ENCODE measurements at places on chromosomes 1 and 21.

DNA sequence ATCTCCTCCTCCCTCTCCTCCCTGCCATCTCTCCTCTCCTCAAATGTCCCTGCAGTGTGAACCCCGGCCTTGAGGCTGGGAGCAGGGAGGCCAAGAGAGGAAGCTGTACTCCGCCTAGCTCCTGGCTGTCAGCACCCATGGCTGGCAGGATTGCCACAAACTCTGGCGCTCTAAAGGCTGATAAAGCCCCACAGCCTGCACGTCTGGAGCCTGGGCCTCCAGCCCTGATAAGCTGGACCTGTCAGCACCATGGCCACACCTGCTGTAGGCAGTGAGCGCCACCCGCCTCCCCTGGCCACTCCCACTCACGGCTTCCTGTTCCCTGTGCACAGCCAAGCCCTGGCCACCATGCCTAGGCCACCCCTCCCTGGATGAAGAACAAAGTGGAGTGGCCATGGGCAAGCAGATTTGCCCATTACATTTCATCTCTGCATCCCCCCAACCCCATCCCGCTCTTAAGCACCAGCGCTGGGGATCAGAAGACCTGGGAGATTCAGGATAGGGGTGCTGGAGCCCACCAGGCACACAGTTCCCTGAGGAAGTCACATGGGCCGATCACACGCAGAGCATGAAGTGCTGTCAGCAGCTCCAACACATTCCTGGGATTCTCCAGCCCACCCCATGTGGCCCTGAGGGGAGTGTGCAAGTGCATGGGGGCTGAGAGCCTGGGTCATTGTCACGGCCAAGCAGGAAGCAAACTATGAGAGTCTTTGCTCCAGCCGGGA is 24.2 kb upstream of the NPPB start:
- no peak for DNase-seq

GRCh38 chr1:201859424-201859823 is 29.3 kb upstream of the SHISA4 start:
- no peak for DNase-seq

DNA sequence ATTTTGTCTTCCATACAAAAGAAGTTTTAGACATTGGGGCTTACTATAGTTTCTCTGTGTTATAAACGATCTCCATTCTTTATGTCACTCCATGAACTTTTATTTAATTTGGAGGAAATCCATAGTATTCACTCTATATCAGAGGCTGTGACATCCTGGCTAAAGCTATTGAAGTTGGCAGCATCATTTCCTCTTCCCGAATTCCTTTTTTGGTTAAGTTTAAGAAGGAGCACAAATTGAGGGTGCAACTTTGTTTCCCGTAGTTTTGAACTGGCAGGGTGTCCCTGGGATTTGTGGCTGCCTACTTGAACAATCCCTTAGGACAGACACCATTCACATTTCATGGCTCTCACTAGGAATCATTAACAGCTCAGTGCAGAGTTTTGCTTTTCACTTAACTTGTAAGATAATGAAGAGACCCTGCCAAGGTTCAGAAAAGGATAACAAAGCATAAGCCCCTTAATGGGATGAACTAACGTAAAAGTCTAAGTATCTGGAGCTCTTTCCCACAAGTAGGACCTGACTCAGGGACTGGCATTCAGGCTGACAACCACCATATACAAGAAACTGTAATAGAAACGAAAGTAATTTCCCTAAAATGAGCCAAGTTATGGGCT is 13.9 kb downstream of the S1PR1 start:
- DNase-seq, result no peak

GRCh38 chr1:165375623-165376022 is 19.1 kb upstream of the LMX1A start:
- DNase-seq, result no peak

- peak; percentile 8 for DNase-seq
These were observed 241.0 kb downstream of the KCNJ6 start for GRCh38 chr21:37675202-37675801.

DNA sequence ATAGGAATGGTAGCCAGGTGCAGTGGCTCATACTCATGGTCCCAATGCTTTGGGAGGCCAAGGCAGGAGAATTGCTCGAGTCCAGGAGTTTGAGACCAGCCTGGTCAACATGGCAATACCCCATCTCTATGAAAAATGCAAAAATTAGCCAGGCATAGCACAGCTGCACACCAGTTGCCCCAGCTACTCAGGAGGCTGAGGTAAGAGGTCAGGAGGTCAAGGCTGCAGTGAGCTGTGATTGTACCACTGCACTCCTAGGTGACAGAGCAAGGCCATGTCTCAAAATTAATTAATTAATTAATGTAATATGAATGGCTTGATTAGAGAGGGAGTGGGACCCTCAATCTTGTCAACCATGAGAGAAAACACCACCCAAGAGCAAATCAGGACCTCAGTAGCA is 198.7 kb upstream of the DUSP10 start:
- DNase-seq, result no peak

DNA sequence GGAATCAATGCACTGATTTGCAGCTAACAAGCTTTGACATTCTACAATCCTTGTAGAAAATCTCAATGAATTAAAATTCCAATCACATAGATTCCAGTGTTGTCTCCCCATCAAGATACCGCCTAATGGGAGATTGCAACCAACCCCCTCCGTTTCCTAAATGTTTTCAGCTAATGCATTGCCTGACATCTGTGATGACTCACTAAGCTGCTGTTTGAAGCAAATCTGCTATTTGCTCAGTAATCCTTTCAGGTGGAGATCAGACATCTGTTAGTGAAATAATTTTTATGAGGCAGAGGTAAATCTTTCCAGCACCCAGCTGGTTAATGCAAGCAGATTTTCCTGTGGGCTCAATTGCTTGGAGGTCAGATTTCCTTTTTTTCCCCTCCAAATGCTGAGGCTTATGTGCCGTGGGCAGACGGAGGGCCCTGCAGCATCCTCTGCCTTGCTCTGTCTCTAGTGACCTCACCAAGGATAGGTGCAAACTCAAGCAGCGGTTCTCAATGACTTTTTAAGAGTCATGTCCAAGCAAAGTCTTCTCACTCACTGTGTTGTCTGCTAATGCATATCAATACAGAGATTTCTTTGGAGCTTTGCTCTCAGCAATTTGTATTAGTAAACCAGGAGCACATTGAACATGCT is 91.1 kb upstream of the RAB3GAP2 start:
- DNase-seq, result no peak

GRCh38 chr1:245177071-245177900 is 22.5 kb downstream of the KIF26B start:
- no peak for DNase-seq

- no peak for DNase-seq
These were observed 198.9 kb upstream of the UBE2U start for GRCh38 chr1:64004451-64005025.

GRCh38 chr1:60394436-60394835 is 320.9 kb upstream of the C1orf87 start:
- DNase-seq, result no peak

DNA sequence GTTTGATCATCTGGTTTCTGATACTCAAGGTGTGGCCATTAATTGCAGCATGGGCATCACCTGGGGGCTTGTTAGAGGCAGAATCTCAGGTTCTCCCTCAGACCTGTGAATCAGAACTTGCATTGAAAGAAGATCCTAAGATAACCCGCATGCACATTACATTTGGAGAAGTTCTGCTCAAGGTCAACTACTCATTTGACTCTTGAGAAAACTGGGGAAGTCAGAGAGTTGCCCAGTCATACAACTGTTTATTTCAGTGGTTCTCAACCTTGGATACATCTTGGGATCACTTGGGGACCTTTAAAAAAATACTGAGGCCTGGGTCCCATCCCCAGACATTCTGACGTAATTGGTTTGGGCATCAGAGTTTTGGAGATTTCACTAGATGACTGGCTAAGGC is 30.5 kb downstream of the CAMTA1 start:
- DNase-seq, result no peak

DNA sequence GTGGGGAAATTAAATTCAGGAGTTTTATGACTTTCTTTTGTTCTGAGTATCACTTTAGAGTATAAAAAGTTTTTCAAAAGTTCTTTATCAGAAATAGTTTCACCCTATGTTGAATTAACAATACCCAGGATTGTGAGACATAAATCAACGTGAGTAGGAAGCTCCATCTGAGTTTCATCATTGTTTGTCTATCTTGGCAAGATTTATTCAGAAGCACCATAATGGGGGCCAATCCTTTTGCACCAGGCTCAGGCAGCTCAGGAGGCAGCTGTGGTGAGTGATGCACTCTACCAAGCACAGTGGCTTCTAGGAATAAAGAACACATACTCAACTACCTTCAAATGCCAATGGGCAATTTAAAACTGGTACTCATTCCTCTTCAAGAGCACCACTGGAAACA is 12.0 kb downstream of the CREG1 start:
- DNase-seq, result no peak

DNA sequence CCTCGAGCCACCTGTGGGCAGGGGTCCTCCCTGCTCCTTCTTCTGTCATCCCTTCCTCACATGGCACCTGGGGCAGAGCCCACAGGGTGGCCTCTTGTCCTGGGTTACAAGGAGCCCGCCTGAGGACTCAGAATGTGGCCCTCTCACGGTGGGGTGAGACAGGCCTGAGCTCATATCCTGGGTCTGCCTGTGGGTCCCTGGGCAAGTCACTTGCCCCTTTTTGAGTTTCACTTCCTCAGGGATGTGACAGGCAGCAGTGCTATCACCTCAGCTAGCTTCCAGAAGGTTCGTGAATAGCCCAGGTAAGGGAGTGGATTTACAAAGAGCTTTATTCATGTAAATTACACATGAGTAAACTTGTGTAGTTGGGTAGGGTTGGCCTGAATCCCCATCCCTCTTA is 33.5 kb downstream of the HTR6 start:
- DNase-seq, result no peak

- no peak for DNase-seq
These were observed 15.6 kb downstream of the RASAL2 start for GRCh38 chr1:178109348-178110143.

DNA sequence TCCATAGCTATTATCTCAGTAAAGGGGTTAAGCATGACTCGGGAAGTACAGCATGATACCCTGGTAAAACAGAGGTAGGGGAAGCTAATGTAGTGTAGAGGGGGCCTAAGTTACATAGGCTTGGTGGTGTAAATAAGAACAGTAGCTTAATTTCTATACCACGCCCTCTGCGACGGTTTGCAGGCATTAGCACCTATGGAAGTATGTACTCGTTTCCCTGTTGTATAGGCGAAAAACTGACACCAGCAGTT is 470 bp upstream of the NAXE start:
- no peak for DNase-seq

DNA sequence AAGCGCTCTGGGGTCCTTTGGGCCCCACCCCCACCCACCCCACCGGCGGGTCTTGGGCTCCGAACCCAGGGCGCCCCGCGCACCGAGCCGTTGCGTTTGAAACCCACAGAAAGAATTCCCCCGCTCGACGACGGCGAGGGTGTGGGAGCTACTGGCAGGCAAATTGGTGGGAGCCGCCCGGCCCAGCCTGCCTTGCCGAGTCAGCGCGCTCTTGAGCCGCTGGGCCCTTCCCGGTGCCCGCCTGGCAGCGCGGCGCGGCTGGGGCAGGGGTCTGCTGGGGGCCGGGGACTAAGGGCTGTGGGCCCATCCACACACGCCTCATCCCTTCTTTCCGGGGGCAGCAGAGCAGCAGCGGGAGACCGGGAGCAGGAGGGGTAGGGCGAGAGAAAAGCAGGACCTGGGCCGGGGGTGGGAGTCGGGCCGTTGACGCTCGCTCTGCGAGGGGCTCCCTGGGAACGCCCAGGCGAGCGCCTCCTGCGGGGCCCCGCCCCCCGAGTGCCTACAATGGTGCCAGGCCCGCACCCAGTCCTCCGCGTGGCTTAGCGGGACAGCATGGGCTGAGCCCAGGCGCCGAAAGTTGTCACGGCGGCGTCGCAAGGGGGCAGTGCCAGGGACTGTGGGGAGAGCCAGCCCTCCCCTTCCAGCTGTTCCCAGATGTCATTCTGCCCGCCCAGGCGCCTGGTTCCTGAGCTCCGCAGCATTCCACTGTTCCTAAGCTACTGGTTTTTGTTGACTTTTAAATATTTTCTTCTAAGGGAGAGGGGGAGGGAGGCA is at the start of gene C1orf94:
C1orf94 (plus strand) TSS at position 78 of the 774 bp plus-strand sequence. CDS start 883 bp downstream, outside the sequence.
- DNase-seq, result no peak

DNA sequence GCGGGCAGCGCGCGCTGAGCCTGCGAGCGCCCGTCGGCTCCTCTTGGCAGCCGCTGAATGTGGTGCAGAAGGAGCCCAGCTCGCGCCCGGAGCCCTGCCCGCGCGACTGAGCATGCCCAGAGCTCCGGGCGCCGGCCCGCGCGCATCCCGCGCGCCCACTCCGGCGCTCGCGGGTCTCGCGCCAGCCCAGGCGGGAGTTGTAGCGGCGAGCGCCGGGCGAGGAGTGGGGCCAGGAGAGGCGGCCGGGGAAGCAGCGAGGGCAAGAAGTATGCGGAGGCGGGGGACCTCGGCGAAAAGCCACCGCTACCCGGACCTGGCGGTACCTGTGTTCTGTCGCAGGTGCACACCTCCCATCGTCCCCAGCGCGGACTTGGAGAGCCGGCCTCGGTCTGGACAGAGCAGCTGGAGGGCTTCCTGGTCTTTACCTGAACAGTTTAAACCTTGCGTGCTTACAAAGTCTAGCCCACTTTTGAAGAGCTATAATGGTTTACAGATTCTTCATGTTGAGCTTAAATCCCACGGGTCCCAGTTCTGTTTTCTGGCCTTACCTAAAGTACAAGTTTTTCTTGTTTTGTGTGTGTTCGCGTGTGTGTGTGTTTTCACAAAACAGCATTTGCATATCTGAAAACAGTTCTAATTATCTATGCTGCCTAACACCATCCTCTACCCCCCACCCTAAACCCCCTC is at the start of gene DDAH1:
DDAH1 (minus strand) TSS at position 61 of the 687 bp plus-strand sequence. CDS start 114 bp downstream, outside the sequence.
- no peak for DNase-seq

DNA sequence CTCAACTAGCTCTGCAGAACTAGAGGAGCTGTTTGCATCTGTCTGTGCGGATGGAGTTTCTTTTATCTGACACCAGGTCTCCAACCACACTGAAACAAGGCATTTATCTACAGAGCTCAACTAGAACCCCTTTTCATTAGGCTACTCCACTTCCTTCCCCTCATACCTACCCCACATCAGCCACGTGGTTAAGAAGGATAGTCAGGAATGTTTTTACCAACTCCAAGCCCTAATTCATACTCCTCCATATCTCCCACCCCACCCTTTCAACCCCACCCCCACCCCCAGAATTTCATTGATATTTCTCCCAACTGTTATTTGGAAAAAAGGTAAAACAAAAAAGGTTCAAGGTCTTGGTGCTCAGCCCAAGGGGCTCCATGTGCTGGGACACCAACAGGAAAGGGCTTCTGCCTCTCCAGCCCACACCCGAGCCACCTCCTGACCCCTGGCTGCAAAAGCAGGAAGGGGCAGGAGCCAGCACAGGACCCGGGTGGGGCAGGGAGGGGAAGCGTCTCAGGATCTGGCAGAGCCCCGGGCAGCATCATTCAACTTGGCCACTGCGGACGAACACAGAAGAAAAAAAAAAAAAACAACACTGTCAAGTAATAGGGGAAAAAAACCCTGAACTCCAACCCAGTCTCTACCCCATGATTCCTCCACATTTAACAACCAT is 7.0 kb downstream of the ENSA start:
- DNase-seq, result no peak

DNA sequence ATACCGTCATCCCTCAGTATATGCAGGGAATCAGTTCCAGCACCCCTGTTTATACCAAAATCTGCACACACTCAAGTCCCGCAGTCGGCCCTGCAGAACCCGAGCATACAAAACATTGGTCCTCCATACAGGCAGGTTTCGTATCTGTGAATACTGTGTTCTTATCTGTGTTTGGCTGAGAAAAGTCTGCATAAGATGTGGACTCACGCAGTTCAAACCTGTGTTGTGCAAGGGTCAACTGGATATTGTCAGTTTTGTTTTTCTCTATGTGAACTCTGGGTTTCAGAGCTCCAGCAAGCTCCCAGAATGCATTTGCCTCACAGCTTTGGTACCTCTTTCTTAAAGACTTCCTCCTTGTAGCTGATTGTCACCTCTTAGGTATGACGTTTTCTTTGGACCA is 100.6 kb downstream of the NR5A2 start:
- DNase-seq, result no peak

Measured in stimulated activated CD8-positive, alpha-beta memory T cell treated with anti-CD3 and anti-CD28 coated beads, Interleukin-7, amount 100 ng/mL, for 1 hour (primary cell).